Suprapubic skin (tissue), 4 donors: ENCODE measurements at places on chromosomes 2 and 18.
A peak's percentile ranks its signal among the peaks of the same experiment; 100 is the strongest.

GRCh38 chr18:35106013-35106844, 65.0 kb downstream of the MAPRE2 start:
- no peaks in the 10 kb centered on the region for H3K36me3 ChIP-seq
- DNase-seq = no peak
- no peaks in the 10 kb centered on the region for H3K27me3 ChIP-seq
- H3K27ac ChIP-seq = no peak overlapping the region
- no peaks in the 10 kb centered on the region for H3K4me1 ChIP-seq

- H3K4me1 ChIP-seq = no peaks in the 10 kb centered on the region
- H3K27me3 ChIP-seq = peaks cover 2% of the 10 kb centered on the region
- no peak for DNase-seq
- no peaks in the 10 kb centered on the region for H3K36me3 ChIP-seq
- no peak overlapping the region for H3K27ac ChIP-seq
Observed at GRCh38 chr2:10897956-10898355, 13.8 kb upstream of the KCNF1 start.

- H3K27ac ChIP-seq = no peak overlapping the region
- H3K4me3 ChIP-seq = no peak overlapping the region
- H3K4me1 ChIP-seq = no peaks in the 10 kb centered on the region
- no peaks in the 10 kb centered on the region for H3K27me3 ChIP-seq
- no peak for DNase-seq
- H3K36me3 ChIP-seq = no peaks in the 10 kb centered on the region
Observed at GRCh38 chr2:157984866-157985265, 108.7 kb upstream of the ACVR1 start.

GRCh38 chr18:60485201-60485600, 112.6 kb upstream of the MC4R start:
- no peaks in the 10 kb centered on the region for H3K36me3 ChIP-seq
- H3K4me3 ChIP-seq = no peak overlapping the region
- no peak overlapping the region for H3K27ac ChIP-seq
- DNase-seq = no peak

GRCh38 chr2:152186262-152186661, 10.7 kb upstream of the STAM2 start:
- no peaks in the 10 kb centered on the region for H3K27me3 ChIP-seq
- H3K36me3 ChIP-seq = no peaks in the 10 kb centered on the region
- no peak for DNase-seq
- H3K27ac ChIP-seq = no peak overlapping the region

- no peaks in the 10 kb centered on the region for H3K4me1 ChIP-seq
- H3K4me3 ChIP-seq = no peak overlapping the region
- no peak for DNase-seq
- H3K27me3 ChIP-seq = no peaks in the 10 kb centered on the region
Observed at GRCh38 chr2:80393991-80394390, 89.4 kb upstream of the LRRTM1 start.

DNA sequence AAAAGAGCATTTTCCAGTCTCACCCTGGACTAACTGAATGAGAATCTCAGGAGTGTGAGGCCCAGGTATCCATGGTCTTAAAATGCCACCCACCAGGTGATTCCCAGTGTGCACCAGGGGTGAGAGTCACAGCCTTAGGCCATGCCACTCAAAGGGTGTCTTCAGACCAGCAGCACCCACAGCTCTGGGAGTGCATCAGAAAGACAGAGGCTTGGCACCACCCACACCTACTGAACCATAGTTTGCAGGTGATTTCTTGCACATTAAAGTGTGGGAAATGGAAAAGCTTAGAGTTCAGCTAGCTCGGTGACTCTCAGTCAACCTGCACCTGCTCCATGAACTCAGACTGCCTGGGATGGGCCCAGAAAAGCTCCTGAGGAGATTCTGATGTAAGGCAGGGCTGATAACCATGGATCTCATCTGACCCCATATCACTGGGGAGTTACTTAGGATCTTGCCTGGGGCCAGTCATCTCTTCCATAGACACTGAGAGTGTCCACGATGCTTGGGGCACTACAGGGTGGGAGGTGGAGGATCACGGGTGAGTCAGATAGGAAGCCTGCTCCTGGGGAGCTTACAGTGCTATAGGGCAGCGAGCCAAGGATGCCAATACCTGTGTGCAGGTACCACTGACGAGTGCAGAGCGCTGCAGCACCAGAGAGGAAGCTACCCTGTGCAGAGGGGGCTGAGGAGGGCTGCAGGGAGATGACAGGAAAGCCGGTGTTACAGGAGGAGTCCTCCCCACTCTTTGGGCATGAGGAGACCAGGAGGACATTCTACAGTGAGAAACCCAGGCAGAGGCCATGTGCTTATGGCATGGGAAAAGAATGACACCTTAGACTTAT, 4.6 kb downstream of the IL37 start:
- H3K27me3 ChIP-seq = peaks cover 4% of the 10 kb centered on the region
- H3K27ac ChIP-seq = no peak overlapping the region
- H3K4me1 ChIP-seq = no peaks in the 10 kb centered on the region
- DNase-seq = no peak
- H3K36me3 ChIP-seq = no peaks in the 10 kb centered on the region

DNA sequence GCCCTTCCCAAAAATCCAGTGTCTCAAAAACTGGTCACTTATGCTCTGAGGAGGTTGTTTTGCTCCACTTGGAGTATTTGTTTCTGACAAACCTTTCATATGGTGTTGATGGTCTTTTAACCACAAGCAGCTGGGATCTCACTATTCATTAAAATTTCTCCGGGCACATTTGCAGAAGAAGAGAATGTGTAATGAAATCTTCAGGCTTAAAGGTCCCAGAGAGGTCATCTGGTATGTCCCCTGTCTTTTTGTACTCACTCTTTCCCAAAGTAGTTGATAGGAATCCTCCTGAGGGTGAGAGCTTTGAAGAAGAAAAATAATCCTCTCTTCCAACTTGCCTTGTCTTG, 430.8 kb downstream of the SETBP1 start:
- H3K4me3 ChIP-seq = no peak overlapping the region
- H3K27ac ChIP-seq = peak overlapping the region; percentile 71
- H3K36me3 ChIP-seq = no peaks in the 10 kb centered on the region
- DNase-seq = no peak
- H3K27me3 ChIP-seq = no peaks in the 10 kb centered on the region

DNA sequence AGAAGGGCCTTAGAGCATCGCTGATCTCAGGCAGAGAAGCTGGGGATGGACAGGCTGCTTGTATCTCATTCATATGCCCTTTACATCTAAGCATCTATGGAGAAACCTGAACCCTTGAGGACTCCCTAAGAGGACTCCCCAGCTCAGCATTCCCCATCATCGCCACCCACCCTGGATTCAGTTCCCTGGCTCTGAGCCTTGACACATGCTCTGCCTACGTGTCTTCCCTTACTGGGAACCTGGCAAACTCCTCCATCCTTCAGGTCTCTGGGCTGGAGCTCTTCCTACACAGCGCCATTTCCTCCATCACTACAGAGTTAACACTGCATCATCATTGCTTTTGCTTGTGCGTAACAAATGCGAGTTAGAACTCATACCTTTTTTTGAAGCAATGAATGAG, 31.2 kb upstream of the OTOF start:
- DNase-seq = no peak
- no peaks in the 10 kb centered on the region for H3K4me1 ChIP-seq
- no peaks in the 10 kb centered on the region for H3K36me3 ChIP-seq
- no peak overlapping the region for H3K27ac ChIP-seq

DNA sequence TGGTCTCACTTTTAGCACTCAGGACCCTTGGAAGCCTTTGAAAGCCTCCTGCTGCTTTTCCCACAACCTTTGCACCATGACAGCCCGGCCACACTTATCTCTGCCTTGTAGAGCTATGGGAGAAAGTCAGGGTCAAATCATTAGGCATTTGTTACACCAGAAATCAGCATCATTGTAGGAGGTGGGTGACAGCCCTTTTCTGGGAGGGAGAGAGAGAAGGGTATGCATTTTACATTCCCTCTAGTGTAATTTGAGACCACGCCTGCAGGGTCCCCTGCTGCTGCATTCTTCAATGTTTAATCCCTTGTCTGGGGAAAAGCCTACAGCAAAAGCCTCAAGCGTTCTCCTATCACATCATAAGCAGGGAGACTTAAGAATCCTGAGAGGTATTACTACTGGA, 766.8 kb upstream of the FAM98A start:
- no peaks in the 10 kb centered on the region for H3K27me3 ChIP-seq
- no peaks in the 10 kb centered on the region for H3K4me1 ChIP-seq
- no peaks in the 10 kb centered on the region for H3K36me3 ChIP-seq
- H3K27ac ChIP-seq = no peak overlapping the region

GRCh38 chr2:169512525-169512924, 3.0 kb downstream of the KLHL41 start:
- H3K27ac ChIP-seq = no peak overlapping the region
- H3K27me3 ChIP-seq = no peaks in the 10 kb centered on the region
- H3K4me3 ChIP-seq = no peak overlapping the region
- H3K36me3 ChIP-seq = no peaks in the 10 kb centered on the region
